ENCODE measurements at places on chromosomes 6 and 20. TPM values are rescaled to one million over a fixed set of nuclear protein-coding genes. Genes with fewer than 3 reads are reported as not detected.

DNA sequence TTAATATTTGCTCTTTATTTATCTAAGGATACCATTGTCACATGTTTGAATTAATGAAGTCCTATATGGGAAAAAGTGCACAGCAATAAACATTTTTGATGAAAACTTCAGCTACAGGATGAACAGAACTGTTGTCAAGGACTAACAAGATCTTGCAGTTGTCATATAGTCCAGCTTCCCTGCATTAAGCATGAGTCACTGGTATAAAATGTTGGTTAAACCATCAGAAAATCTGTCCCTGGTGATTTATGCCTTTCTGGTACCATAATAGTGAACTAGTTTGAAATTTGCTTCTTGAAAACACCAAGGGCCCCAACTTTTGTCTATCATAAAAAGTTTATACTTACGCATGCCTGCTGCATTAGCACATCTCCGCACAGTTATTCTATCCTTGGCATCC is 60.4 kb upstream of the RSPO3 start:
- DNase-seq = no peak

GRCh38 chr6:35278708-35279107 is 18.9 kb upstream of the DEF6 start:
- no peak for DNase-seq

DNA sequence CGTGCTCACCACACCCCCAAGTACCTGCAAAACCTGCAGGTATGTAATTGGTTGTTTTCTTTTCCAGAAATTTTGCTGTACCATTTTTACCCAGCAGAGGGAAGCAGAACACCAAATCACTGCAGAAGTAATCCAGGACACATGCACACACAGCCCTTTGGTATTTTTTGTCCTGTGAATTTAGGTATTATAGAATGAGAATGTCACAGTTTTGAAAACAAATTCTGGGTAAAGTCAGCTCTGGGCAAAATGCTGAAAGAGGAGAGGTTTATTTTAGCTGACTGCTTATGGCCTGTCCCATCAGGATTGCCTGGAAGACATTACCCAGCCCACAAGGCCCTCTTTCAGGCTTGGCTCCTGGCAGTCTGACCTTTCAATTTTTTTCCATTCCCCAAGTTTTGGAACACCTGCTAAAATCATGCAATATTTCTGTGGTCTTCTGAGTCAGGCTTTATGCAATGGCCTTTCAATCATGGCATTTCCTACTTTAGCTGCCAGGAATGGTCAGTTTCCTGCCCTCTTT is 3.5 kb upstream of the EFHC1 start:
- DNase-seq = peak; percentile 73

Gene DEFB124
- total RNA-seq = not detected
